ENCODE measurements at places on chromosomes 3 and 15.

- DNase-seq = no peak
These were observed at the start of gene CADPS for GRCh38 chr3:62874711-62875557. Gene CADPS, minus strand, starts transcription at chr3:62875416. Its CDS starts 387 bp downstream, at chr3:62875029.

GRCh38 chr15:41660235-41661077 lies at the start of gene MGA:
Gene MGA, plus strand, starts transcription at chr15:41660405.
- peak; percentile 85 for DNase-seq

- no peak for DNase-seq
These were observed 329.4 kb upstream of the TBC1D5 start for GRCh38 chr3:18071833-18072232.

GRCh38 chr15:78265752-78266224 lies 1.4 kb downstream of the DNAJA4 start:
- no peak for DNase-seq

GRCh38 chr3:54830658-54831057 lies 97.2 kb downstream of the LRTM1 start:
- DNase-seq = no peak

GRCh38 chr3:39485547-39485946 lies 18.1 kb downstream of the MOBP start:
- DNase-seq = no peak

DNA sequence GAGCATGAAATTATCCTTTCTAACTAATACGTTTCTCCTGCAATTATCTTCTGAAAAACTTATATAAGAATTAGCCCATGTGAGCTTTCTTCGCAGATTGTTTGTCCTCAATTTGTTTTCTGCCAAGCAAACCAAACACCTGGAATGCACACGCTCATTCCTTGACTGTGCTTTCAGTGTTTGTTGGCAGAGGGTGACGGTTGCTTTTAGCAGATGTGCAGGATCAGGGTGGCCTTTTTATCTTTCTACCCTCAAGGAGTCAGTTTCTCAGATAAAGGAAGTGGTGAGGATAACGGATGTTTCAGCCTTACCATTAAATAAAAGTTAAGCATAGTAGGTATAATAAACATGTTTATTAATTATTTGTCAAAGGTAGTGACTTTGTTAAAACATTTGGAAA lies 15.2 kb downstream of the ARPP21 start:
- DNase-seq = no peak

GRCh38 chr3:18740631-18741583 lies 315.8 kb upstream of the SATB1 start:
- DNase-seq = peak; percentile 49

- DNase-seq = no peak
These were observed 59.4 kb downstream of the SLCO2A1 start for GRCh38 chr3:133970339-133970738.

Measured in activated T-cell treated with anti-CD3 and anti-CD28 coated beads for 4 hours (primary cell).